ENCODE measurements at places on chromosomes 7 and 10.

DNA sequence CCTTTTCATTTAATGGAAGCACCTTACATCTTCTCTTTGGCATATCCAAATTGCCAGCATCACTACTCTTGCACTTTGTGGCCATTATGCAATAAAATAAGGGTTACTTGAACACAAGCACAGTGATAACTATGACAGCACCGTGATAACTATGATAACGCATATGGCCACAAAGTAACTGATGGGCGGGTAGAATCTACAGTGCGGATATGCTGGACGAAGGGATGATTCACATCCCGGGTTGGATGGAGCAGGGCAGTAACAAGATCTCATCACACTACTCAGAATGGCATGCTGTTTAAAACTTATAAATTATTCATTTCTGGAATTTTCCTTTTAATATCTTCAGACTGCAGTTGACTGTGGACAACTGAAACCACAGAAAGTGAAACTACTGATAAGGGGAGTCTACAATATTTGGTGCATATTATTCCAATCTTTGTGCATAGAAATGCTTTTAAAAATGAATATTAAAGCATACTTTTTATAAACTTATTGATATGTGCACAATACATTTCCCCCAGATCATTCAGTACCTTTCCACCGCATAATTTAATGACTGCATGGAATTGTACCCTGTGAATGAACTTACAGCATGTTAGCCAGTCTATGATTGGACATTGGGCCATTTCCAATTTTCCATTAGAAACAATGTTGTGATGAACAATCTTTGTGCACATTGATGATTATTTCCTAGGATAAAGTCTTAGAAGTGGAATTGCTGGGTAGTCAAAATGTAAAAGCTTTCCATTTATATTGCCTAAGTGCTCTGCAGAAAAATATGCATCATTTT lies 136.4 kb downstream of the WNT2 start:
- DNase-seq, result peak; percentile 63

GRCh38 chr10:1544209-1544673 lies 193.1 kb downstream of the ADARB2 start:
- DNase-seq, result no peak

- DNase-seq, result peak; percentile 16
Measured at GRCh38 chr7:142873281-142873784, 12.2 kb downstream of the TRPV6 start.

GRCh38 chr10:1581189-1581588 lies 156.1 kb downstream of the ADARB2 start:
- no peak for DNase-seq

- DNase-seq, result no peak
Measured at GRCh38 chr10:98100476-98100875, 34.0 kb upstream of the R3HCC1L start.

DNA sequence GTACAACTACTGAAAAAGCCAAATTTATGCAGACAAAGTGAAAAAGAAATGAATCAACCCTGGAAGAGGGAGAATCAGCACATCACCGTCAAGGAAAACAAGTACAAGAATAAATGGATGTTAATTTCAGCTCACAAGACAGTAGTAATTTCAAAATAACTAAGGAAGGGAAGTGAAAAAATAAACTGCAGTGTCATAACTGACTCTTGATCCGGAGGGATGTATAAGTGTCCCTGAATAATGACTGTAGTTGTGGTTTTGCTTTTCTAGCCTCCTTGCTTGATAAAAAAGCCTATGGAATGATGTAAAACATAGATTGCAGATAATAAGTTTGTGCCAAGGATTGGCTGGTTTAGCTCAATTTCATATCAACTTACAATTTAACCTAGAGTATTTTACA lies 721.1 kb upstream of the C7orf33 start:
- no peak for DNase-seq

DNA sequence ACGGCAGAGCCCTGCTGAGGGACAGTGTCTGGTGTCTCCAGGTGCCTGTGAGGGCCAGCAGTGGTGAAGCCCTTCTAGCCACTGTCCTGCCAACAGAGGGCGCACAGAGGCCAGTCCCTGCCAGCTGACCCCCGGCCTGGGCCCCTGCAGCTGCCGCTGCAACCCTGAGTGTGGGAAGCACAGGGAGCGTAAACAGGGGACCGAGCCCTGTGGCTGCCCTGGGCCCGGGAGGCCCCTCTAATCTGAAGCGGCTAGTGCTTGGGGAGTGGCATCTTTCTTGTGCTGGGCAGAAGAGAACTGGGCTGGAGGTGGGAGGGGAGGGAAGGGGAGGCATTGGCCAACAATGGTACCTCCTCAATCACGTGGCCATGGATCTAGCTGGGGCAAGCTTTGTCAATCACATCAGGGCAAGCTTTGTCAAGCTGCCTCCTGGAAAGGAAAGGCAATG lies 34.6 kb downstream of the TRIM8 start:
- DNase-seq, result peak; percentile 79

GRCh38 chr10:20117471-20117870 lies 301.2 kb downstream of the PLXDC2 start:
- no peak for DNase-seq

- no peak for DNase-seq
Measured at GRCh38 chr10:120335553-120335952, 121.5 kb upstream of the PLPP4 start.

DNA sequence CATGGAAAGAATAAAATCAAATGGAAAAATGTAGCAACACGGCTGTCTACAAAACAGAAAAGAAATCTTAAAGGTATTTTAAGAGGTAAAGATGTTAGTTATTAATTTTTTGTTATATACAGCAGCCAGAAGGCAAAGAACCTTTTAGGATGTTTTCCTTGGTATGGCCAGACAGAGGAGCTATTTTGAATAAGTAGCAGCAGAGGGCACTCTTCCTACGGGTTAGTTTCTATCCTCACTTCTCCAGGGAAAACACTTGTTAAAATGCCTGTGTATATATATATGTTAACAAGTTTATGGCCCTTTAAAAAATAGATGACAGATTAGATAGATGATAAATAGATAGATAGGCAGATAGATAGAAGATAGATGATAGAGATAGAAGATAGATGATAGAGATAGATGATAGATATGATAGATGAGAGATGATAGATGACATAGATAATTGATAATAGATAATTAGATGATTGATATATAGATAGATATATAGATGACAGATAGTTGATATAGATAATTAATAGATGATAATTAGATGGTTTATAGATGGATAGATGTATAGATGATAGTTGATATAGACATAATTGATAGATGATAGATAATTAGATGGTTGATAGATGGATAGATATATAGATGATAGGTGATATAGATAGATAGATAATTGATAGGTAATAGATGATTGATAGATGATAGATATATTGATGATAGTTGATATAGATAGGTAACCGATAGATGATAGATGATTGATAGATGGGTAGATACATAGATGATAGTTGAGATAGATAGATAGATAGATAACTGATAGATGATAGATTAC lies 57.8 kb upstream of the WIPF3 start:
- peak; percentile 60 for DNase-seq

DNA sequence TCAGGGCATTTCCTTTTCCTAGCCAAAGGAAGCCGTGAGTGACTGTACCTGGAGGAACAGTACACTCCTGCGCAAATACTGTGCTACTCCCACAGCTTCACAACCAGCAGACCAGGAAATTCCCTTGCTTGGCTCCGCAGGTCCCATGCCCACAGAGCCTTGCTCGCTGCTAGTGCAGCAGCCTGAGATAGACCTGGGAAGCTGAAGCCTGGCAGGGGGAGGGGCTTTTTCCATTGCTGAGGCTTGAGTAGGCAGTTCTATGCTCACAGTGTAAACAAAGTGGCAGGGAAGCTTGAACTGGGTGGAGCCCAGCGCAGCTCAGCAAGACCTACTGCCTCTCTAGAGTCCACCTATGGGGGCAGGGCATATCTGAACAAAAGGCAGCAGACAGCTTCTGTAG lies 291.2 kb downstream of the HGF start:
- no peak for DNase-seq

- DNase-seq, result peak; percentile 4
Measured at GRCh38 chr10:25493122-25493893, 318.5 kb downstream of the GPR158 start.

DNA sequence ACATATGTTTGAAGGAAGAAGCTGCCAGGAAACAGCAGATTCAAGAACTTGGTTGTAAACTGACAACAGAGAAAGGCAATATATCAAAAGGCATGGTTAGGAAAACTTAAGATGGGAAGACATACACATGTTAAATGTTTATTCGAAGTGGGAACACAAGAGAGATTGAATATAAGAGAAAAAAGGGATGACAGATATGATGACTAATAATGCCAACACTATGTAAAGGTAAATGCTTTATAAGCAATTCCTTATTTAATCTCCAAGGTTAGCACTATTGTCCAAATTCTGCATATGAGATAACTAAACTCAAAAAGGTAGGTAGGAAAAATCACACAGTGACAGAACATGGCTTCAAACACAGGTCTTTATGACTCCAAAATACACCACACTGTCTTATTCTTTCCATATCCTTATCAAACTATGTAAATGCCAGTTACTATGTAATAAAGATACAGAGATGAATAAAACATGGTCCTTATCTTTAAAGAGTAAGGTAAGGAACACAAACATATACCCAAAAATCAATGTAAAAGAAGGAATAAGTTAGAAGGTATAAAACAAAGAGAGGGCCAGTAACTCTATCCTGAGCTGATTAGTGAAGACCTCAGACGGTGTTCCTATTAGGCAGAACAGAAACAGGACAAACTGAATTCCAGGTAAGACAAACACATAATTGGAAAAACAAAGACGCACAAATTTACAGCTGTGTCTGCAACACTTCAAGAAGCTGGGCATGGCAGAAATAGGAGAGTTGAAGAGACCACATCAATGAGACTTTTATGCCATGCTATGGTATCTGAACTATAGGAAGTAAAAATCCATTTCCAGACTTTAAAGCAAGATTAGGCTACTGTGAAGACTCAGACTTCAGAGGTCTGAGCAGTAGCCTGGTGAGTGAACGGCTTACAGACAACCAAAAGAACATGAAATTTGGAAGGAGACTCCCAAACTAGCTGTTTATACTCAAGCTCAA lies 56.1 kb downstream of the ABI1 start:
- DNase-seq, result no peak

DNA sequence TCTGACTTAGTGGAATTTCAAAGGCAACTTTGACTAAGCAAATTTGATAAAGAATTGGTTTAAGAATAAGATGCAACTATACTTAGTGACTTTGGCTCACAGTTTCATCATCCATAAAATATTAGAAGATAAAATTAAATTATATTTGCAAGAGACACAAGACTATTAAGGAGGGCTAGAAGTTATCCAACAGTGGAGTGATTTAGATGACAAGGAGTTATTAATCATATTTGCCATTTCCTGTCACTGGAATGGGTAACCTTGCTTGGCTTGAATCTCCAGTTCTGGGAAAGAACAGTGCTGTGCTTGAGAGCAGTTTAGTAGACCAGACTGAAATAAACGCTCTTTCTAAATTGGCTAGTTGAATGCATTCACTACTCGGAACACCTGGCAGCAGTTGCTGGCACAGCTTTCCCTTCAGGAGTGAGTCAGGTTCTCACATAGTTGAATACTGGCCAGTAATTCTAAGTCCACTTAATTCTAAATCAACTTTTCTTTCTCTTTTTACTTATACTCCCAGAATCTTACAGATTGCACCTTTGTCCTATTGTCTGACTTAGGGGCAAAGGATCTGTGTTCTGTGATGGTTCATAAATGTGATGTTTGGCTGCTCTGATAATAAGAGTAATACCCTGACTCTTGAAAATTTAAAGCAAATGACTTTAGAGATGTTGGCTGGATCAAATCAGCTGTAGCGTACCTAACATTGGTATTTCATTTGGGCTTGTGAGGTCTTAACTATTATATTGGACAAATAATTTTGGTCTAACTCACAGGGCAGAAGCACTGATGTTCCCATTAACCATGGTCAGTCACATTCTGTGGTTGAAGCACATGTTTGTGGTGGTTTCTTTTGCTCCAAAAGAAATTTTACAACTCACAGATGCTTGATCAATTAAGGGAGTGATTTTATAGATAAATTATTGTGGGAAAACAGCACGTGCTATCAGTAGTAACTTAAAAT lies 16.6 kb downstream of the STMP1 start:
- DNase-seq, result peak; percentile 82

- peak; percentile 10 for DNase-seq
Measured at GRCh38 chr7:111780527-111780926, 218.2 kb upstream of the IMMP2L start.

GRCh38 chr7:70669854-70670253 lies 462.1 kb upstream of the GALNT17 start:
- no peak for DNase-seq

GRCh38 chr7:139111811-139112301 lies 2.3 kb upstream of the ZC3HAV1 start:
- no peak for DNase-seq

DNA sequence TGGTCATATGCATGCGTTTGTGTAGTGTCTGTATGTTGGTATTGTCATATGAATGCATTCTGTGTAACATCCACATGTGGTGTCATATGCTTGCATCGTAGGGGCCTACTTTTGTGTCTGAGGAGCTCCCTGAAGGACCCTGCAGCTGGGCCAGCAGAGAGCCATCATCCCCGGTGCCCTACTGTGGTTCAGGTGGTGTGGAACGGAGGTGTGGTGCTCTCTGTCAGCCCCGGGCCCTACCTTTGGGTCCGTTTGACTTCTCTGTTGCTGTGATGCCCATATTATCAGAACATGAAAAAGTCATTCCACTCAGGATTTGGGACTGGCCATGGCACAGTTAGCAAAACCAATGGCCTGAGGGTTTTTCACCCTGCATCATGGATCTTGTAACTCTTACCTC lies 217.9 kb downstream of the ADARB2 start:
- no peak for DNase-seq

DNA sequence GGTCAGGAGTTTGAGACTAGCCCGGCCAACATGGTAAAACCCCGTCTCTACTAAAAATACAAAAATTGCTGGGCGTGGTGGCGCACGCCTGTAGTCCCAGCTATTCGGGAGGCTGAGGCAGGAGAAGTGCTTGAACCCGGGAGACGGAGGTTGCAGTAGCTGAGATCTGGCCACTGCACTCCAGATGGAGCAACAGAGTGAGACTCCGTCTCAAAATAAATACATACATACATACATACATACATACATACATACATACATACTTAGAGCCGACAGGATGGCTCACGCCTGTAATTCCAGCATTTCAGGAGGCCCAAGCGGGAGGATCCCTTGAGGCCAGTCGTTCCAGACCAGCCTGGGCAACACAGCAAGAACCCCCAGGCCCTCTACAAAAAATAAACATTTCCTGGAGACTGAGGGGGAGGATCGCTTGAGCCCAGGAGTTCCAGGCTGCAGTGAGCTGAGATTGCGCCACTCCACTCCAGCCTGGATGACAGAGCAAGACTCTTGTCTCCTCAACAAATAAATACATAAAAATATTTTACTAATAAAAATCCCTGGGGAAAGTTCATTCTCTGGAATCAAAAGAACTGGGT lies 90.9 kb upstream of the TNRC18 start:
- DNase-seq, result no peak

Data from dermis blood vessel endothelial cell (primary cell).